ENCODE measurements at places on chromosomes 11 and 22.

GRCh38 chr22:26931471-26931870 is 274.1 kb downstream of the MIAT start:
- no peak for DNase-seq

DNA sequence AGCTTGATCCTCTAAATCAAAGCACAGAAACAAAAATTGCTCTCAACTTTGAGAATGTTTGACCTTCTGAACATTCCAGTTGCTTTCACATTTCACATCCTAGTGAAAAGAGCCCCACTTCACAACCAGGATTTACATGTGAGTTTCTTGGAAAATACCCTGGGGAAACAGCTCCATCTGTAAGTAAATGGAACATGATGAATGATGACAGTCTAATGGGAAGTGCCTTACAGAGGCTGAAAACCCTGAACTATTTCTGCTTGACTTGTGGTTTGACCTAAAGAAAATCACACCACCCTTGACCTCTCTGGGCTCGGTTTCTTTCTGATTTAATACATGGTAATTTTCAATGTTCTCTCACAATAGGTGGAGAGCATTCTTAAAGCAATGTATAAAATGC is 499.4 kb upstream of the API5 start:
- DNase-seq = no peak

GRCh38 chr11:119918347-119918746 is 189.3 kb upstream of the NECTIN1 start:
- DNase-seq = no peak

- DNase-seq = no peak
Measured at GRCh38 chr11:11966354-11966741, 42.1 kb downstream of the DKK3 start.

- DNase-seq = no peak
Measured at GRCh38 chr22:39431821-39432251, 25.0 kb upstream of the MGAT3 start.

DNA sequence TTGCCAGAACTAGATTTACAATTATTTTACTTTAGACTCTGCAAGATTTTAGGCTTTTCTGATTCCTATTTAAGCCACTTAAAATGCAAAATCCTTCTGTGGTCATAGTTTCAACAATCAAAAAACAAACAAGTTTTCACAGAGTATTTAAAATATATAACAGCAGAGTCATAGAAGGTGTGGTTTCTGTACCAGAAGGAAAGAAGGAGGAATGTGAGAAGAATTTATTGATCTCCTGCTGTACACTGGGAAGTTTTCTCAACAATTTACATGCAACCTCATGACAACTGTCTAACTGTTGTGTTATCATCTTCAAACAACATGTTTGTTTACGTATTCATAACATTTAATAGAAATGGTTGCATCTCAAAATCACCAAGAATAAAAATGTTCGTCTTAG is 102.3 kb upstream of the CEP126 start:
- DNase-seq = no peak

- no peak for DNase-seq
Measured at GRCh38 chr11:60872124-60872960, 5.0 kb downstream of the ZP1 start.

DNA sequence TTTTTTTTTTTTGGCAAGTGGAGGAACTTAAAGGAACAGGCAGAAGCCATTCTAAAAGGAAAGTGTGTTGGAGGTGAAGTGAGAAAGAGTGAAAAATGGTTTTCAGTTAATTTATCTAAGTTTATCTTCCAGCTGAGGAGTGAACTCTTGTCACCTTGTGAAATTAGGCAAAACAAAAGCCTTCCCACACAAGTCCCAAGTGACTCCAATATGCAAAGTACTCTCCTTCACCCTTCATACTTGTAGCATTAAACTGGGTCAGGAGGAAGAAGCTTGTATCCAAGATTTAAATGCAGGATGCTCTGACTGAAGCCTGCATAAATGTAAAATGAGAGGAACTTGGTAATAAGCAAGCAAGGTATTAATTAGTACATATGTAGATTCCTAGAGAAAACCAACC is 796.8 kb downstream of the DLG2 start:
- DNase-seq = no peak

DNA sequence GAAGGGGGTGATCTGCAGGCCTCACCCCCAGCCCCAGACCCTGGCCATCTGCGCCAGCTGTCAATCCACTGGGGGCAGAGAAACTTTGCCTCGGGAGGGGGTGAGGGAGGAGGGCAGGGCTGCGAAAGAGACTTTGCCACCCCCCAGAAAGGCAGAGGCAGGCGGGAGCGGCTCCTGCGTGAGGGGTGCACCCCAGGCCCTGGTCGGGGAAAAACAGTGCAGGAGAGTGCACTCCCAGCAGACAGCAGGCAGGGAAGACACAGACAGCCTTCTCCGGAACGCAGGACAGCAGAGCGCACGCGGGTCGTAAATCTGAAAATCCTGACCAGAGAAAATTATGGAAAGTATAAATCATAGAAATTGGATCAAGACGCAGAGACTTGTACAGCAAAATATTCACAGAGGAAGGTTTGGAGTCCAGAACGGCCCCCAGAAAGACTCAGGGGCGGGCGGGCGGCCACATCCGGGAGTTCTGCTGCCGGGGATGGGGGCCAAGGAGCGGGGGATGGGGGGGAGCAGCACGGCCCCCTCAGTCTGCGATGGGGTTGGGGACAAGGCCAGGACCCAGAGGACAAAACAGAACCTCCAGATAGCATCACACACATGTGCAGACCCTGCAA is 8.0 kb upstream of the MRPL23 start:
- DNase-seq = no peak

- DNase-seq = peak; percentile 31
Measured at GRCh38 chr22:21712751-21713427, 22.7 kb downstream of the YPEL1 start.

All from activated CD4-positive, alpha-beta T cell treated with anti-CD3 and anti-CD28 coated beads for 24 hours (primary cell).